ENCODE measurements at places on chromosomes 4 and X.

DNA sequence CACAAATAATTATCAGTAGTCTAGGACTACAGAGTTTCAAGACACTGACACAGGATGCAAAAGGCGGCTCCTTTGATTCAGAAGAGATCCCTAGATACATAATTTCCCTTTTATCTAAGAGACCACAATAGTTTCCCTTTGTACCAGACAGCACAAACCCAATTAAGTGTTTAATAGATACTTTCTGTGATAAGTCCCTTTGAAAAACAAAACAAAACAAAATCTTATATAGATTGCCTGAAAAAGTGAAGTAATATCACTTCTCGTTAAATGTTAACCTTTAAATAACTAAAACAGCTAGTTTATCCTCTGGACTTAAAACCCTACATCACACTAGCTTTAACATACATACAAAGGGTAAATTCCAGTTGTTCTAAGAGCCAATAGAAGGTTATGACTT, 49.9 kb downstream of the APBB2 start:
- DNase-seq, result no peak

DNA sequence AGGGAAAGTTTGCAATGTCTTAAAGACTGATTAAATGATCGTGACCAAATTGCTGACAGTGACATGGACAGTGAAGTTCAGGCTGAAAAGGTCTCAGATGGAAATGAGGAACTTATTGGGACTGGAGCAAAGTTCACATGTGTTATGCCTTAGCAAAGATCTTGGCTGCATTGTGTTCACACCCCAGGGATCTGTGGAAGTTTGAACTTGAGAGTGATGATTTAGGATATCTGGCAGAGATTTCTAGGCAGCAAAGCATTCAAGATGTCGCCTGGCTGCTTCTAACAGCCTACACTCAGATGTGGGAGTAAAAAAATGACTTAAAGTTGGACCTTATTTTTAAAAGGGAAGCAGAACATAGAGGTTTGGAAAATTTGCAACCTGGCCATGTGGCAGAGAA, 21.4 kb downstream of the SCARB2 start:
- DNase-seq, result no peak

DNA sequence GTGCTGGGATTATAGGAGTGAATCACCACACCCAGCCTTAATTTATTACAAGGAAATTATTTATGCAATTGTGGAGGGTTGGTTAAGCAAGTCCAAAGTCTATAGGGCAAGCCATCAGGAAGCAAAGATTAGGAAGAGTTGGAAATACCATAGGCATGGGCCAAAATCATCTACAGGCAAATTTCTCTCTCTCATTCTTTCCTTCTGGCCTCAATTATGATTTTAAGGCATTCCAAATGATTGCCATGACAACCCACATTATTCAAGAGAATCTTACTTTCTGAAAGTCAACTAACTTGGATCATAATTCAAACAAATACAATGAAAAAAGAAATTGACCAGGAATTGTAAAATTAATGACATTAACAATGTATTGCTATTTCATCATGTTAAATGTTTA, 400.8 kb downstream of the GPM6A start:
- DNase-seq, result no peak

- no peak for DNase-seq
These were observed 760.2 kb upstream of the AADAT start for GRCh38 chr4:170849969-170850368.

- DNase-seq, result peak; percentile 39
These were observed 674.8 kb downstream of the IQCM start for GRCh38 chr4:149140841-149141240.

- DNase-seq, result no peak
These were observed 22.1 kb upstream of the SCOC start for GRCh38 chr4:140351093-140352075.

- DNase-seq, result no peak
These were observed 8.2 kb downstream of the GSX2 start for GRCh38 chr4:54107951-54108748.

DNA sequence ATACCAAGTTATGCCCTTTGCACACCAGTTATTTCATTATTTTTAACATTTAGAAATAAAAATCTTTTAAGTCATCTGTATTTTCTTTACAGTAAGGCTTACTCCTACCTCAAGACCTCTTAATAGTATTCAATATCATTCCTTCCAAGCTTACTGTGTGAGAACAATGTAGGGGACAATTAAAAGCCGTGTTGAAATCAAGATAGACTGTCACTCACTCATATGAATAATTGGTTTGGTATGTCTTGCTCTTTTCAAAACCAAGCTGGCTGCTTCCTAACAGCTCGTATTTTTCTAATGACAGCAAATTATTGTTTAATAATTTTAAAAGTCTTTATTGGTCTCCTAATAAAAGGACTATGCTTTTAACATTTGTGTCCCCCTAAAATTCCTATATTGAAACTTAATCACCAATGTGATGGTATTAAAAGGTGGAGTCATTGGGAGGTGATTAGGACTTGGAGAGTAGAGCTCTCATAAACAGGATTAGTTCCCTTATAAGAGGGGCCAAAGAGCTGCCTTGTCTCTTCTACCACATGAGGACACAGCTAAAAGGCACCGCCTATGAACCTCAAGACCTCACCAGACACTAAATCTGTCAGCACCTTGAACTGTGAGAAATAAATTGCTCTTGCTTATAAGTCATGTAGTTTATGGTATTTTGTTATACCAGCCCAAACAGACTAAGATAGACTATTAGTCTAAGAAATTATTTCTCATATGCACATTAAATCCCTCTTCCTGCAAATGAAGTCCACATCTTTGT, 4.1 kb downstream of the ABCB7 start:
- DNase-seq, result peak; percentile 34

DNA sequence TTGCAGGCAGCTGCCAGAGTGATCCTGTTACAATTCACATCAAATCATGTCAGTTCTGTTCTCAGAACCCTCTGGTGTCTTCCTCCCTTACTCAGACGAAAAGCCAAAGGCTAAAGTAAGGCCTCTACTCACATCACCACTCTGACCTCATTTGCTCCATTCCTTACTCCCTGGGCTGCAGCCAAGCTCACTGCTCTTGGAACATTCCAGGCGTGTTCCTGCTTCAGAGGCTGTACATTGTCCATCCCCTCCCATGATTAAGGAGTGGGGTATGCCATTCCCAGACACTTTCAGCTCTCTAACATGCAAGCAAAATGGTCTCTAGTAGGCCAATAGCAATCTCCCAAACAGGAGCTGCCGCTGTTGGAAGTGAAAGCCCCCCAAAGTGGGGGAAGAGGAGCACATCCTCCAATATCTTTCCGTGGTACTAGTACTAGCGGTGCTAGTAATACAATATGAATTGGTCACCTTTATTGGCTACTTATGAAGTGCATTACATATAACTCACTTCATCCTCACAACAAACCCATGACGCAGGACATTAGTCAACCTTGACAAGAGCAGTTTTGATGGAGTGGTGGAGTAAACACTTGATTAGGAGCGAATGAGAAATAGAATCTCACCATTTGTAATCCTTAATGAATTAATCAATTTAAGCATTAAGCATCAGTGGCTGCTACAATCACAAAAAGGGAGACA, 15.0 kb downstream of the GAB3 start:
- DNase-seq, result peak; percentile 92

DNA sequence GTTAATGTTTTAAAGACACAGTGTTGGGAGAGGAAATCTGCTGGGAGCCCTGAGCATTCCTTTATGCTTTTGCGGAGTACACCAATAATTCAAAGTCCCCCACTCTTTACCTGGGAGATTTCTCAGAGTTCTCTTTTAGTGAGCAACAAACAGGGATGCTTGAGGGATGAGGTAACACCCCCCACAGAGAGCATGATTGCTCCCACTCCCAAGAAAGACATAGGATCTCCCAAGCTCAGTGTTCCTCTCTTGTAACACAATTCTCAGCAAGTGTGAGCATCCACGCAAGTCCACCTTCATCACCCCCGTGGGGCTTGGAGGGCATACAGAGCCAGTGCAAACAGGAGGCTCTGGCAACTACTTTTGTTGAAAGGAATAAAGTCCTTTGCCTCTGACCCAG, 36.1 kb downstream of the GSPT2 start:
- DNase-seq, result no peak

GRCh38 chr4:94536049-94536448, 84.3 kb downstream of the PDLIM5 start:
- DNase-seq, result peak; percentile 61

DNA sequence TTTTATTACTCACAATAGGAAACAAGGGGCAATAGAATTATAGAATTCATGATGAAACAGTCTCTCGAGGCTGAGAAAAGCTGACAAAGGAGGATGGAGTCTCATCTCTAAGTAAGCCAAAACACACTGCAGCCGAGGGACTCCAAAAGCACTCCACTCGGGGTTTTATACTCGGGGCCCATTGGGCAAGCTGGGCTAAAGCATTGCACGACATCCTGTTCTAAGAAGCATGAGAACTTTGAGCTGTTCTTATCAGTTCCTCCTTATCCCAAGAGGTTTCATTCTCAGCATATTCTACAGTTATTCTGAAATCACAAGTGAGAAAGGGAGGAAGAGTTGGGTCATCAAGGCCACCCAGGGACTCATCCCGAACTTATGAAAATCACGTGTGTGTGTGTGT, 1475.5 kb downstream of the PCDH18 start:
- no peak for DNase-seq

DNA sequence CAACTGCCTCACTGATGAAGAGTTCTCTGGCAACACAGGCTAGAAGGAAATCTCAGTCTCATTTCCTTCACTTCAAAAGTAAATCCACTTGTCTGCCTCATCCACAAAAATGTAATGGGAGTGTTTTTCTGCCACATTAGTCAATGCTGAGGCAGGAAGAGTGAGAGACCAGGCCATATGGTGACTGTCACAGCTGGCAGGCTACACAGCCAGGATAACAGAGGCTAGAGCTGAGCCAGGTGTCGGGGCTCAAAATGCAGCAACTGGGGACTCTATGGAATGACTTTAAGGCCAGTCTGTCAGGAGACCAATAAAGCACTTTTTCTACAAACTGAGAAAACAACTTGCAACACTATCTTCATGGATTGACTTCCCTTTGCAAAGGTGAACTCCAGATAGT, 204.2 kb downstream of the GPC3 start:
- DNase-seq, result no peak

- DNase-seq, result no peak
These were observed 2.9 kb upstream of the ATOH1 start for GRCh38 chr4:93825551-93826216.

- no peak for DNase-seq
These were observed 857.2 kb upstream of the INTU start for GRCh38 chr4:126775485-126776106.

GRCh38 chrX:122945328-122945727, 238.8 kb upstream of the GRIA3 start:
- DNase-seq, result no peak

DNA sequence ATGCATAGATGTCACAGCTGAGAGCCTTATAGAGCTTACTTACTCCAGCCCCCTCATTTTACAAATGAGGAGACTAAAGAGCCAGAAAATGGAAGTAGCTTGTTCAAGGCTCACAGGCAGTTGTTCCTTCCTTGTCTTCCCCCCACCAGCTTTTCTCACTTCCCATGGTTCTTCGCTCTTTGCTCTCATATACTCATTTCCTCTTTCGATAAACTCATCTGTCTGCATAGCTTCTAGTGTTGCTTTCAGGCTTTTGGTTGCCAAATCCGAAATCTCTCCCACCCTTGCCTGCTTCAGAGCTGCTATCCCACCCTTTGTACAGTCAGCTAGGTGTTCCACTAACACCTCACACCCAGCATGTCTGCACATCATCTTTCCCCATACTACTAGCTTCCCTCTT, 25.0 kb upstream of the GJB1 start:
- no peak for DNase-seq

- no peak for DNase-seq
These were observed 4.4 kb upstream of the MAEA start for GRCh38 chr4:1285151-1285789.

GRCh38 chrX:32987142-32987541, 224.2 kb downstream of the DMD start:
- no peak for DNase-seq

GRCh38 chr4:52069571-52069970, 18.5 kb downstream of the SPATA18 start:
- DNase-seq, result no peak

DNA sequence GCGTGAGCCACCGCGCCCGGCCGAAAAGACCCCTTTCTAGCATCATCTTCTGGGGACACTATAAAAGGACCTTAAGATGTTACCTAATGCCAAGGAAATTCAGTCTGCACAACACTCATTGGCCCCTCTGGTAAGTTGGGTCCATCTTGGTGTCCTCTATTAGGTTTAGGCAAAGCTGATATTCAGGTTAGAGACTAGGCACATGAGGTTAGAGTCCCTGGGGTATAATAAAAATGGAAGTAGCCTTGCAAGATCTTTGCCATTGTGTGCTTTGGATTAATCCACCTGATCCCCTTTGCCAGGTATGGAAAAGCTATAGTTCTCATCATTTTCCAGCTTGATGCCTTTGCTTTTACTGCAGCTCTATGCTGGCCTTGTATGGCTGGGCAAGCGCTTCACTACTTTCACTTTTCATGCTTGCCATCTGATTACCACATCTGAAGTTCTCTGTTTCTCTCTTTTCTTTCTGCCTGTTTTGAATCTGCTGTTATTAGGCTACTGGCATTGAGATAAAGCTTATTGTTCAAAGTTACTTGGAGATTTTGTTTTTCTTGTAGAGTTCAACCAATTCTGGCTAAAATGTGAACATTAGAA, 5.4 kb upstream of the ADH4 start:
- DNase-seq, result no peak

DNA sequence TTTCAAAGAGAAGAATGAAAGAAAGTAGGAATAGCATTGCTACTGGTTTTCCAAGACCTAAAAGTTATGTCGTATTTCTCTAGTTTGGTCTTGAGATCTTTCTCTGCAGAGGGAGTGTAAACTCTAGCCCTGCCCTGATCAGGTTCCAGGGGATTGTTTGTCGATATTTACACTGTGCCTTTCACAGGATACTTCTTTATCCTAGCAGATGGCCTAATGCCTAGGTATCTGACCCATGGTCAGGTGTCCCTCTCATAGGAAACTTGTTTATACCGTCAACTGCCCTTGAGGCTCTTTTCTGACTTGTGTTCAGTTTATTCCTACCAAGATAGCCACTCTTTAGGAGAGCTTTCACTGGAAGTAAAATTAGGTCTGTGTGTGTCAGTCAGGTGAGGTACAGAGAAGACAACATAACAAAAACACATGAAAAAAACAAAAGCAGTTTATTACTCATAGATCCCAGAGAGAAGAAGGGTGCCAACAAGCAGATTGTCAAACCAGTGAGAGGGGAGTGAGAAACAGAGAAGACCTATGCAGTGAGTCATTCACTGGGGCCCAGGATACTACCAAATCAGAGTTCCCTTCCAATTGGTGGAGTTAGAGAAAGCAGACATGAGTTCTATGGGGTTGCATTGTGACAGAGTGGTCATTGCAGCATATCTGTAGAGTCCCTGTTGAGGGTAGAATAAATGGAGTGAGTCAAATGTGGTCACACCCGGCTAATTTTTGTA, 40.6 kb upstream of the THOC2 start:
- peak; percentile 17 for DNase-seq

Data from iris pigment epithelial cell (primary cell).